ENCODE measurements at places on chromosomes 16 and 17.
A peak's percentile ranks its signal among the peaks of the same experiment; 100 is the strongest.

DNA sequence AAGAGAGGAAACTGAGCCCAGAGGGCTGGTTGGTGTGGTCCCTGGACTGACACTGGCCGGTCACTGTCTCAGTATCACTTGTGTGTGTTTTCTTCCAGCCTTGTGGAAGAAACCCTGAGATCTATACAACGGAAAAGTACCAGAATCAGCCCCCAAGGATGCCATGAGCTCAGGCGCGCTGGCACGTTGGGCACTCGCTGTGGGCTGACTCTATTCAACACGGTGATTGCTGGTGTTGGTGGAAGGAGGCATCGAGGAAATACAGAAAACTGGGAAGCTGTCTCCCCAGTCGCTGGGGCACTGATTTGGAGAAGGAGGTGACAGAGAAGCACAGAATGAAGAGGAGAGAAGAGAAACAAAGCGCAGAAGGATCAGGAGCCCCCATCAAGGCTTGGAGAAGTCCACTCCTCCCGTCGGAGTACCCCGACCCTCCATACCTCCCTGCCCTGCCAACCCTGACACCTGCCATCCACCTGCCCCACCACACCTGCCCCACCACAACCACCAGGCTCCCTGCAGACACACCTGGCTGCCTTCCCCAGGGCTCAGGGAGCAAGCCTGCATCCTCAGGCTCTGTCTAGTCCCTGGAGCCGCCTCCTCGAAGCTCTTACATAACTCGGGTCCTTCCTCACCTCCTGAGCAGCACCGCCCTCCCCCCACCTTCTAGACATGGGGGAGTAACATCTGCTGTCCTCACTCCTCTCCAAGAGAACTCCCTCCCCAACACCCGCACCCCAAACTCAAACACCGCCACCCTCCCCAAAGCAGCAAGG, 66.5 kb downstream of the RBFOX3 start:
- no peak for DNase-seq

DNA sequence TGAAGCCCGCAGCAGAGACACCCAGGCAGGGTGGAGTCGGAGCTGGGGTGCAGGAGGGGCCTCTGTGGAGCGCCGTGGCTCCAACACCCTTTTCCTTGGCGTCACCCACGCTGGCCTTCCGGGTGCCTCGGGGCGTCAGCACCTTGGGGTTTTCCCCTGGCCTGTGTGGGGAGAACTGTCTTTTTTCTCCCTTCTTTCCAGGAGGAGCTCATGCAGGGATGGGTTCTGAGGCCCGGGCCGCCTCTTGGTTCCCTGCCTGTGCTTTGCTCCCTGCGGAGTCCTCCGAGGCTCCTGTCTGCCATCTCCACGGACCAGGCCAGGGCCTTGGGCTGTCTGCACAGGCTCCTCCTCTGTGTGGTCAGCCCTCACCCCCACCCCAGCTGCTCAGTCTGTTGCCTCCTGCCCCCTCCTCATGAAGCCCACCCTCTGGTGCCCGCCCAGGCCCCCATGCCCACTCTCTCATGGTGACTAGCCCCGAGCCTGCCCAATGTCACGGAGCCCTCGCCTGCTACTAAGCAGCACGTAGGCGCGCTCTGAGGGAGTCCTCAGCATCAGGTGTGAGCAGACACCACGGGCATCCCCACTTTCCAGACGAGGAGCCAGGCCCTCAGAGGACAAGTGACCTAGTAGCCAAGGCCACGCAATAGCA, 5.0 kb downstream of the KATNB1 start:
- no peak for DNase-seq

DNA sequence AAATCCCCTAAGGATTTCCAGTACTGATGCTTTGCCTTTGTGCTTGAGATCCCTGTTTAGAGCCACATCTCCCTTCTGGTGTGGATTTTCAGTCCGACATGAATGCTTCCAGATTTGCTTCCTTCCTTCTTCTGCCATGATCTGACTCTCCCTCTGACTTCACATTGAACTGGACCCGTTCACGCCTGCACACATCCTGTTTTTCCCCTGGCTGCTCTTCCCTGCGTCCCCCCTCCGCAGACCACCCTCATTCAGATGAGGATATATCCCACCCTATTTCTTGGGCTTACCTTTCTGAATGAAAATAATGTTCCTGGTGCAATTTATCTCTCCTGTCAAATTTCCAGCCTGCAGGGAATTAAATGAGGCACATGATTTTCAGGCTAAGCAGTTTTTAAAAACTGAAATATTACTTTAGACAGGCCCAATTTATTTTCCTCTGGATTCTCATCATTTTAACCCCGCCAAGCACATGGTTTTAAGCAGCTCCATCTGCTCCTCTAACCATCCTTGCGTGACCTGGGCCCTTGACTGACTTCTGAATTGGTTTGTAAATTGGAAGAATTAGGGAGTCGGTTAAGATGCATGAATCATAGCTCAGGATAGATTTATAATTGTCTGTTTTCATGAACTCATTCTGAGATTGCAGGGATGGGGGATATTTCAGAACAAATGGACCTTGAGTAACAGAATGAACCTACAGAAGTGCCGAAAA, 59.2 kb downstream of the BMERB1 start:
- peak; percentile 22 for DNase-seq

DNA sequence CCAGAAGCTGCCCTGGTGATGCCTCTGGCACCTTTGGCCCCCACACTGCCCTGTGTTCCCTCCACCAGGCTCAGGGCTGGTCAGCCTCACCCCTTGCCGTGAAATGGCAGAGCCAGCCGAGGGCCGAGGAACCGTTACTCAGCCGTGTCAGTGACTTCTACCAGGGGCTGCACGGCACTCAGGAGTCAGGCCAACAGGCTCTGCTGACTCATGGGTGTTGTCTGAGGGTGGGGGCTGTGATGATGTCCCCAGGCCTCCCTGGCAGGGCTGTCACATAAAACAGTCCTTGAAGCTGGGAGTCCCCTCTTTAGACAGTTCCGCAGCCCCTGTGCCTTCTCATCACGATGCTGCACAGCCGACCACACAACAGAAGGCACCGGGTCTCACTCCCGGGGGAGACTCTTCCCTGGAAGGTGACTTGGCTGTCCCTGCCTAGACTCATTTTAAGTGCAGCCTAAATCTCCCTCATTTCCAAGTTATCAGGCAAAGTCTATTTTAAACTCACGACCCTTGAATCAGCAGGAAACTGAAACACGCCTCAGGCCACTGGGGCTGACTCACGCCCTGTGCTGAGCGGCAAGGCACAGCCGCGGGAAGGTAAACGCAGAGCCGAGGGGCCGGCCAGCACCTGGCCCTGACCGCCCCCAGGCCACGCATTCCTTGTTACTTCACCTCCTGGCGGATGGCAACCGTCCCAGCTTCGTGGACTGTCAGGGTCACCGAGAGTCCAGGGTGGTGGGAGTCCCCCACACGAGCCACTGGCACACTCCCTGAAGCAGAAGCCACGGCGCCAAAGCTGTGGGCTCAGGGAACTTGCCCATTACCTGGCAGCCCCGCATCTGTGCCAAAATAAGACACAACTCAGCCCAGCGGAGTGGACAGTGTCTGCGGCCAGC, 102.6 kb downstream of the ZNF778 start:
- no peak for DNase-seq

Measured in NCI-H1436 (cell line).